Uterine smooth muscle cell (primary cell): ENCODE measurements at places on chromosomes 4 and X. TPM values are rescaled to one million over a fixed set of nuclear protein-coding genes. Genes with fewer than 3 reads are reported as not detected.

The ATP11C gene
- total RNA-seq: 41.7 and 42.7 TPM in 2 replicates

The GAGE12H gene
- not detected in 2 replicates for total RNA-seq

The ARL9 gene
- under 0.01 and 0.44 TPM in 2 replicates for total RNA-seq

The HTRA3 gene
- total RNA-seq: 0.37 and 0.55 TPM in 2 replicates

The ANK2 gene
- 66.1 and 90.4 TPM in 2 replicates for total RNA-seq

The LRAT gene
- 0.11 TPM in 1 of 2 replicates, not detected in the other for total RNA-seq

The GIMD1 gene
- not detected in 2 replicates for total RNA-seq

The HAND2 gene
- 22.7 and 26.9 TPM in 2 replicates for total RNA-seq

The FGB gene
- total RNA-seq: not detected in 2 replicates

The MSX1 gene
- 18.1 and 26.1 TPM in 2 replicates for total RNA-seq

The DCAF8L1 gene
- not detected in 2 replicates for total RNA-seq

The METTL14 gene
- total RNA-seq: 45.9 and 61.9 TPM in 2 replicates

The HS6ST2 gene
- total RNA-seq: 0.25 and 0.44 TPM in 2 replicates

The C4orf36 gene
- 0.77 and 2.1 TPM in 2 replicates for total RNA-seq

The DCAF12L2 gene
- 0.11 and 0.25 TPM in 2 replicates for total RNA-seq

The PABPC4L gene
- 2.1 and 4.2 TPM in 2 replicates for total RNA-seq

The TAB3 gene
- total RNA-seq: 9.3 and 10.1 TPM in 2 replicates

The GC gene
- not detected in 2 replicates for total RNA-seq

The TRIML2 gene
- total RNA-seq: not detected in 2 replicates

The SMIM10L2A gene
- 0.11 and 0.50 TPM in 2 replicates for total RNA-seq

The GLRA2 gene
- total RNA-seq: not detected in 2 replicates

The GLUD2 gene
- total RNA-seq: 1.2 and 2.0 TPM in 2 replicates

The RBMXL3 gene
- total RNA-seq: not detected in 2 replicates

The ZAR1 gene
- total RNA-seq: under 0.01 and 0.11 TPM in 2 replicates

The GAR1 gene
- total RNA-seq: 2.7 and 3.2 TPM in 2 replicates

The DNAAF6 gene
- not detected in 2 replicates for total RNA-seq

The CXCL5 gene
- 0.25 and 0.44 TPM in 2 replicates for total RNA-seq

The IL2RG gene
- total RNA-seq: not detected in 2 replicates

The SRPK3 gene
- total RNA-seq: 0.44 and 1.7 TPM in 2 replicates

The VCX gene
- total RNA-seq: not detected in 2 replicates

The OPN1MW2 gene
- not detected in 2 replicates for total RNA-seq

The HSD17B13 gene
- total RNA-seq: 0.22 and 0.37 TPM in 2 replicates

The RWDD4 gene
- total RNA-seq: 17.5 and 20.8 TPM in 2 replicates

The IDUA gene
- total RNA-seq: 8.2 and 14.0 TPM in 2 replicates

The SLC10A4 gene
- 0.25 and 0.77 TPM in 2 replicates for total RNA-seq

The STARD8 gene
- 3.2 and 8.7 TPM in 2 replicates for total RNA-seq

The ADAM29 gene
- not detected in 2 replicates for total RNA-seq

The ARHGEF38 gene
- not detected in 2 replicates for total RNA-seq

The PARM1 gene
- 0.50 and 0.66 TPM in 2 replicates for total RNA-seq

The ZNF711 gene
- total RNA-seq: 0.66 and 0.87 TPM in 2 replicates

The MANBA gene
- 28.0 and 55.0 TPM in 2 replicates for total RNA-seq

The PRDM5 gene
- 23.5 and 25.0 TPM in 2 replicates for total RNA-seq

The FAM9C gene
- 0.12 TPM in 1 of 2 replicates, not detected in the other for total RNA-seq

The RBM47 gene
- 3.3 and 4.4 TPM in 2 replicates for total RNA-seq

The RNF175 gene
- total RNA-seq: 0.11 and 0.25 TPM in 2 replicates

The GYPA gene
- not detected in 2 replicates for total RNA-seq

The TENT5D gene
- not detected in 2 replicates for total RNA-seq

The CORIN gene
- 0.55 and 1.00 TPM in 2 replicates for total RNA-seq

The CUL4B gene
- total RNA-seq: 37.3 and 42.0 TPM in 2 replicates

The PTTG2 gene
- total RNA-seq: 0.37 TPM in 1 of 2 replicates, not detected in the other

The GALNTL6 gene
- 0.11 and 0.12 TPM in 2 replicates for total RNA-seq

The BANK1 gene
- 0.44 and 1.00 TPM in 2 replicates for total RNA-seq
